ENCODE measurements at places on chromosomes 2 and 18. TPM values are rescaled to one million over a fixed set of nuclear protein-coding genes. Genes with fewer than 3 reads are reported as not detected.

FSHR gene
- not detected for total RNA-seq

TXNDC2 gene
- total RNA-seq = not detected

DNA sequence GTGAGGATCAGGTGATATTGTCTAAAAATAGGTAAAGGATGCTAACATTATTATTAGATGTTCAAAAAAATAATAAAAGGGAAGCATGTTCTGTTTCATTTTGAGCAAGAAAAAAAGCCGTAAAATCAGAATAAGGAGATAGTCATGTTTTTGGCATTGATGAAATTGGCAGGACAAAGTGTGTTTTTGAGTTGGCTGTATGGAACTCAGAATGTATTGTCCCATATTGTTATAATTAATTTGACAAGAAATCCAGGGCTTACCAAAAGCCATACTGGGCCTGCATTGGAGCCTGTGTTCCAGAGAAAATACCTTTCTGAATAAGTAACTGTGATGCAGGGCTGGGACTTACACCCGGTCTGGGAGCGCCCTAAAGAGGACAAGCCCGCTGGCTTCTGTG is 232.0 kb downstream of the AGAP1 start:
- no peak for DNase-seq

CFC1 gene
- not detected for total RNA-seq

GRCh38 chr2:180604077-180604476 is 376.3 kb upstream of the UBE2E3 start:
- DNase-seq = no peak

INPP5D gene
- total RNA-seq = 127 TPM

GRCh38 chr18:51235009-51235789 is 37.7 kb upstream of the MEX3C start:
- no peak for DNase-seq

- peak; percentile 78 for DNase-seq
Observed at GRCh38 chr2:64522843-64523428, 1.2 kb upstream of the AFTPH start.

OBSL1 gene
- total RNA-seq = not detected

DNA sequence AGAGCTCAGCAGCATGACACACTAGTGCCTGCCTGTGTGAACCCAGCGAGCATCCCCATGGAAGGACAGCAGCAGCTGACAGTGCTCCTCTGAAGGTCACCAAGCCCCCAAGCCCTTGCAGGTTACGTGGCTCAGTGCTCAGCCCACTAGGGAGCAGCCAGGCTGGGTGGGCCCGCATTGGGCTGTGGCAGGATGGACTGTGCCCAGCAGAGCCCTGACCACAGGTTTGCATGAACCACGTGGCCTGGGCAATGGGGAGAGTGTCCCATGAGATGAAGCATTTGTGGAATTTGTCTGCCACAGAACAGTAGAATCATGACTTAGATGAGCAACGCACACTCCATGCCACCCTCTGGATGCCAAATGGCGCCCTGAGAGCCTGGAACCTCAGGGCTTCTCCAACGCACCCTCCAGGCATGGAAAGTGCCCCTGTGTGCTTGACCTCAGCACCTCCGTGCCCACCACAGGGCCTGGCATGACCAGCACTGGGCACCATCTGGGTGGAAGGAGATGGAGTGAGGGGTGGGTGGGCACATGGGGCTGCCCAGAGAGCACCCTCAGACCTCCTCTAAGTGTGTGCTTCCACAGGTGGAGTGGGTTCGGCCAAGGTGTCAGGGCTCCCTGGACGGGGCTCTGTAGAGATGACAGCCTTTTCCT is 216.1 kb upstream of the RAB6C start:
- DNase-seq = no peak

LHCGR gene
- total RNA-seq = not detected

SGPP2 gene
- total RNA-seq = 9.9 TPM

- peak; percentile 45 for DNase-seq
Observed at GRCh38 chr2:241636182-241637017, 558 bp downstream of the THAP4 start.

- peak; percentile 41 for DNase-seq
Observed at GRCh38 chr2:85132834-85133637, at the start of gene TCF7L1. TSS of gene TCF7L1 (plus strand) at chr2:85133392. CDS start at chr2:85133685, 293 bp downstream.

GRCh38 chr2:153823880-153824279 is 47.8 kb upstream of the GALNT13 start:
- no peak for DNase-seq
